IPS DF 19.7 (cell line): ENCODE measurements at places on chromosomes 5 and 9.

GRCh38 chr5:139634541-139634940, 13.6 kb upstream of the CXXC5 start:
- no peak for DNase-seq

GRCh38 chr9:1536522-1537170, 478.5 kb upstream of the SMARCA2 start:
- no peak for DNase-seq

- DNase-seq: no peak
These were observed 138.3 kb downstream of the GPBP1 start for GRCh38 chr5:57311921-57312735.

GRCh38 chr9:89602978-89603766, 1.6 kb upstream of the GADD45G start:
- DNase-seq: no peak

DNA sequence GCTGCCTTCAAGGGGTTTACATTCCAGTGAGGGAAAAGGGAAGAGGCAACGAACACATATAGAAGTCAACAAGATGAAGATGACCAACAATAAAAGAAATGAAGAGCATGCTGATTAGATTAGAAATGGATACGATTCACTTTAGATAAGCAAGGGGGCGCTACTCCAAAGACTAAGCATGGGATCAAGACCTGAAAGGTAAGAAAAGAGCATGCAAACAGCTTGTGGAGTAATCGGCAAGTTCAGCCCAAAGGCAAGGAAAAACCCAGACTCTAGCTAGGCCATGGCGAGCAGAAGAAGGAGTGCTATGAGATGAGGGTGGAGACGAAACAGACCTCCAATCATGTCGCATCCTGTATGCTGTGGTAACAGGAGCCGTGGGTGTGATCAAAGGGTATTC, 124.4 kb downstream of the FANCC start:
- peak; percentile 73 for DNase-seq

- DNase-seq: no peak
These were observed 88.2 kb downstream of the NREP start for GRCh38 chr5:111668477-111669414.

GRCh38 chr5:172854971-172855370, 20.9 kb downstream of the ERGIC1 start:
- no peak for DNase-seq

GRCh38 chr5:125410537-125411070, 664.2 kb upstream of the ZNF608 start:
- DNase-seq: no peak

- no peak for DNase-seq
These were observed 29.3 kb upstream of the RPS23 start for GRCh38 chr5:82307451-82307850.

- no peak for DNase-seq
These were observed 8.3 kb upstream of the CXXC5 start for GRCh38 chr5:139639619-139640380.

- DNase-seq: peak; percentile 30
These were observed 80.0 kb upstream of the PUM3 start for GRCh38 chr9:2923766-2924379.

DNA sequence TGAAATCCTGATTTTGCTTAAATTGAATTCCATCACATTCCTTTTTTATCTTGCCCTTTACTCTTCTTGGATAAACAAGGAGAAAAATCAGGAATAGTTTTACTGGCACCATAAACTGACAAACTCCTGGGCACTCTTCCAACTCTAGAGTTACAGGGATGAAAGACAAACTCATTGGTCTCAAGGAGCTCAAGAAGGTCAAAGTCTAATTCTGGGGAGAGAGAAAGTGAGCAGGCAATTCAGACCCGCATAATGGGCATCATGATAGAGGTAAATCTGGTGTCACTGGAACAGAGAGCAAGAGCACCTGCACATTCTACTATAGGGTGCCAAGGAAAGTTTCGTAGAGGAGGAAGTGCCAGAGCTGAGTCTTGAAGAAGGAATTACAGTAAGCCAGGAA, 64.8 kb downstream of the GRIN3A start:
- no peak for DNase-seq

DNA sequence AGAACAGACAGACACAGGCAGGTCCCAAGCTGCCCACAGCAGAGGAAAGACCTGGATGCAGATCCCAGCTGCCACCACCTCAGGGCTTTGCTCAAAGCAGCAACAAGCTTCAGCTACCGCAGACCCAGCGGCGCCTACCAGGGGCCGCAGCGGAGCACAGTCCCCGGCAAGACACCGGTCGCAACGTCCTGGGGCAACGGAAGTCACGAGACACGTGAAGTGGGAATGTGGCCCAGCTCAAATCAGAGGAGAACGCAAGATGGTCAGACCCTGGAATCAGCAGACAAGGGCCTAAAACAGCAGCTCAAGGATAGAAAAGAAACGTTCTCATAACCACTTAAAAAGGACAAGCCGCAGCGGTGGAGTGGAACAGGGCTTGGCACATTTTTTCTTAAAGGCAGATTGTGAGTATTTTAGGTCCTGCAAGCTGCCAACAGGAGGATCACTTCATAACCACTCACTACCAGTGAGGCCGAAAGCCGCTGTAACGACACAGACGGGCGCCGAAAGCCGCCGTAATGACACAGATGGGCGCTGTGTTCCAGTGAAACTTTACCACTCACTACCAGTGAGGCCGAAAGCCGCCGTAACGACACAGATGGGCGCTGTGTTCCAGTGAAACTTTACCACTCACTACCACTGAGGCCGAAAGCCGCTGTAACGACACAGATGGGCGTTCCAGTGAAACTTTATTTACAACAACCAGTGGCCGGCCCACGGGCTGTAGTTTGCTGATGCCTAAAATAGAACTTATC, 21.7 kb downstream of the SLC9A3 start:
- no peak for DNase-seq

GRCh38 chr5:165138236-165138635, 1632.8 kb downstream of the MAT2B start:
- DNase-seq: no peak

DNA sequence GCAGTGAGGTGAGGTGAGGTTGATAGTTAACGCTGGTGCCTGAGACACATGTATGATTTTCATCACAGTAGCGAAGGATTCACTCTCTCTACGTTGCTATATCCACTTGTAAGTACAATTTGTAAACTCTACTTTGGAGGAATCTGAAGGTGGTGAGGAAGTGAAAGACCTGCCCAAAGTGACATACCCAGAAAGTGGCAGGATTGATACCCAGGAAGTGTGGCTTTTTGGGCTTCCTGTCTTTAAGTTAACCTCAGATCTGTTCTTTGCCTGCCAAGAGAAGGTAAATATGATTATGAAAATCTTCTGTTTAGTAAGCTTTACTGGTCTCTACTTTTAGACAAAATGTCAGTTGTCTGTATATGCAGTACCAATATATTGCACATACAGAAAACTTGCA, 143.1 kb downstream of the SH3GL2 start:
- no peak for DNase-seq

DNA sequence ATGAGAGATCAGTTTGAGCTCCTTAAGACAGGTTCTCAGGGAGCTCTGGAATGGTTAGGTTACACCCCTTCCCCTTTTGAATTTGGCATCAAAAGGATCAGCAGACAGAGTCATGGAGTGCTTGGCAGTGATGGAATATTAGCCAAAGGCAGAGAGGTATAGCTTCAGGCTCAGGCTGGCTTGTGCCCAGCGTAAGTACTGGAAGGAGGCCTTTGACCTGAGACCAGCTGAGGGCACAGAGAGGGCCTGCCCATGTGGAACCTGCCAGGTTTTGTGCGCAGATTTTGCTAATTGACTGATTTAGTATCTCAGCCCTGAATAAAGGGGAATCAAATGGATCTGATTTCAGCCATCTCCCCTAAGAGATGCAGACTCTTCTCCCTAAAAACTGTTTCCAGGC, 81.5 kb downstream of the RGS3 start:
- no peak for DNase-seq

DNA sequence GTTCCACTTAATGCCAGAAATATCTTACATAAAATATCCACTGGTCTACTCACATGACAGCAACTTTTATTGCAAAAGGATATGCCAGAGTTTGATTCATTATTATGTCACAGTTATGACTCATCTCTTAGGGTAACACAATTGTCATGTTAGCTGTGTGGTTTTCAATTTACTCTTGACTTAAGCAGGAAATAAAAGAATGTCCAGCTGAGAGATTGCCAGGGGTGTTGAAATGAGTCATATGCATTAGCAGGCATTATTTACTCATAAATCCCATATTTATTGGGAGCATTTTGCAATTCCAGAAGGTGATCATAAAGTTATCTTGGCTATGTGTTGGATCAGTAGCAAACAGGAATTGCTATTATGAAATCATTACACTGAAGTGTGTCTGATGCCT, 1164.6 kb upstream of the CDH18 start:
- no peak for DNase-seq

DNA sequence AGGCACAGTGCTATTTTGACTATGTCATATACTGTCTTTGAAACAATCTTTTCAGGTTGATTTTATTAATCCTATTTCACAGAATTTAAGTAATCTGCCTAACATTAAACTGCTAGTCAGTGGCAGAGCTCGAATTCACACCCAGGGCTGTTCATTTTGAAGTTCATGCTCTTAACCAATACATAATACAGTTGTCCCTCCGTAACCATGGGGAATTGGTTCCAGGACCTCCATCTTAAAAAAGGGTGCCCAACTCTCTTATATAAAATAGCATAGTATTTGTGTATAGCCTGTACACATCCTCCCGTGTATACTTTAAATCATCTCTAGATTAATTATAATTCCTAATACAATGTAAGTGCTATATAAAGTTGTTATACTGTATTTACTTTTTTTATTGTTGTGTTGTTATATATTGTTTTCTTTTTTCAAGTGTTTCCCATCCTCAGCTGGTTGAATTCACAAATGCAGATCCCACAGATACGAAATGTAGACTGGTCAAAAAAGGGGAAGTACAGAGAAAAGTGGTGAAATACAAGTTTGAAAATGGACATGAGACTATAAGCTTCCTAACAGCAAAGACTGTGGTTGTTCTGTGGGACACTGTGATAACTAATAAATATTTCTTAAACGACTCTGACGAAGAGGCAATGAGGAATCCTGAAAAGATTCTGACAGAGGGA, 18.3 kb downstream of the RFX3 start:
- DNase-seq: no peak

GRCh38 chr5:137264041-137264440, 235.1 kb downstream of the SPOCK1 start:
- DNase-seq: no peak

DNA sequence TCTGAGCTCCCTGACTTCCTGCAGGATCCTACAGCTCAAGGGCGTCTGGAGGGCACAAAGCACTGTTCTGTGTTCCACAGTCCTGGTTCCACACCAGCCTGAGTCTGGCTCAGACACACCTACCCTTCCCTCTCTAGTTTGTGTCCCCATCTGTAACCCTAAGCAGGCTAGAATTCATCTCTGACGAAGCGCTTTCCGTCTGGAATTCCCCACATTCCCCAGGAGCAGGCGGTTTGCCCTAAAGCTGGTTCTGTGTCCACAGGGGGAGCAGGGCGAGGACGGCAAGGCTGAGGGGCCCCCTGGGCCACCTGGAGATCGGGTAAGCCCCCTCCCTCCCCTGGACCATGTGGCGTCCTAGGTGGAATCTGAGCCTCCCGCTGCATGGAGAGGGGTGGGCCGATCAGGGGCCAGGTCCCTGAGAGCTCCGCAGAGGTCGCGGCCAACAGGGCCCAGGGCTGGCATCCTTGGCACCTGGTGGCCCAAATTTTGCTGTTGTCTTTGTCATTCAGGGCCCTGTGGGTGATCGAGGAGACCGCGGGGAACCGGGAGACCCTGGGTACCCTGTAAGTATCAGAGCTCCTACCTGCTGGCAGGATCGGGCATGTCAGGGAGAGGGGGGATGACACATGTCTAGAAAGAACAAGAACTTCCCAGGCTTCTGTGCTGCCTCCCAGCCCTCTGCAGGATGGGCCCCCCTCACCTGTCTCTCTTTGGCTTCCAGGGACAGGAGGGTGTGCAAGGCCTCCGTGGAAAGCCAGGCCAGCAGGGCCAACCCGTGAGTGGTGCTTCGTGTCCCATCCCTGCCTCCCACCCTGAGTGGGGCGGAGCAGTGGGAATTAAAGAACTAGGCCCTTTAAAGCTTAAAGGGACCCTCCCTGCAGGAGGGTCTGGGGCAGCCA, 34.5 kb upstream of the ORM1 start:
- no peak for DNase-seq

GRCh38 chr9:18568973-18569372, 95.0 kb downstream of the ADAMTSL1 start:
- DNase-seq: no peak

DNA sequence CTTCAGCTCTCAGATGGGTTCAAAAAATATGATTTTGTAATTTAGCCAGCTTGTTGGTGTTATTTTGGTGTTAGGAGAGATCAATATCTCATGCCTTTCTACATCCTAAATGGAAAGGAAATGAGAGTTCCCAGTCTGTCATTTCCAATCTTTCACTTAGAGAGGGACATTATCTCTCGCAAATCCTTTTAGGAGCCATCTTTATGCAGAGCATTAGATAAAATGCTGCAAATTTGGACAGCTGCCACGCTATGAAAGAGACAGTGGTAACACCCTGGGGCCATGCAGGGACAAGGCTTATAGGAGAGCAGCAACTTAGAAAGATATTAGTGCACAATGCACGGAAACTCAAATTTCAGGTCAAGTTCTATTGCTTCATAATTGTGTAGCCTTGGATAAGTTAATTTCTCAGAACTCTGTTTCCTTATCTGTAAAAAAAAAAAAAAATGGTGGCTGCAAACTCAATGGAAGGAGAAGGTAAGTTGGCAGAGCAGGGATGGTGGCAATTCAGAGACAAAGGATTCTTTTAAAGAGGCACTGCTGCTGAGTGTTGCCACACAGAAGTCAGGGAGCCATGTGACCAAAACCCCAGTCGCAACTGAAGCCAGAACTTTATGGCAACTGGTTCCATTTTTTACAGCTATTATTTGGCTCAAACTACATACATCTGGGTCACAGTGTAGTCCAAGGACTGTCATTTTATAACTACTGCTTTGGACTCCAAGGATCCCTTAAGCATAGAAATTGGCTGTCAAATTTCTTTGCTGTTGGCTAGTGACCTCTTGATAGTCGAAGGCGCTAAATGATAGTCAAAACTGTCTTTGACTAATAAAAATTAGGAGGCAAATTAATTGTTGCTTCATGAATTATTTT, 210.2 kb downstream of the FRMD3 start:
- no peak for DNase-seq

GRCh38 chr9:73149371-73150067, 2.1 kb upstream of the ANXA1 start:
- DNase-seq: no peak
